Hippocampal formation (tissue), 2 donors: ENCODE measurements at places on chromosomes 1 and 21.

GRCh38 chr1:216612291-216612690, 110.9 kb downstream of the ESRRG start:
- DNase-seq = no peak

- DNase-seq = no peak
Measured at GRCh38 chr1:200336901-200337391, 72.9 kb downstream of the ZNF281 start.

DNA sequence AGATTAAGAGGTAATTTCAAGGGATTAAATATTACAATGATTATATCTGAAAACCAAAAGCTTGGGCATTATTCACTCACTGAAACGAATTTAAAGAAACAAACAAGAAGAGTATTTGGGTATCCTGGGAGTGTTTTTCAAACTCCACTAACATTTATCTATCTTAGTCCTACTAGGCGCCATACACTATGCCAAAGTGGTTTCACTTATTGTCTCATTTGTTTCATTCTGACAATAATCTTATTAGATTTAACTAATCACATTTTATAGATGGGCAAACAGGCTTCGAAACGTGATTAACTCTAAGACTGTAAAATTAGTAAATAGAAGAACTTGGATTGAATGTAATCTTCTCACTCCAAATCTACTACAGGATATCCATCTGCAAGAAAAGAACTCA, 25.4 kb downstream of the ASH1L start:
- DNase-seq = no peak

DNA sequence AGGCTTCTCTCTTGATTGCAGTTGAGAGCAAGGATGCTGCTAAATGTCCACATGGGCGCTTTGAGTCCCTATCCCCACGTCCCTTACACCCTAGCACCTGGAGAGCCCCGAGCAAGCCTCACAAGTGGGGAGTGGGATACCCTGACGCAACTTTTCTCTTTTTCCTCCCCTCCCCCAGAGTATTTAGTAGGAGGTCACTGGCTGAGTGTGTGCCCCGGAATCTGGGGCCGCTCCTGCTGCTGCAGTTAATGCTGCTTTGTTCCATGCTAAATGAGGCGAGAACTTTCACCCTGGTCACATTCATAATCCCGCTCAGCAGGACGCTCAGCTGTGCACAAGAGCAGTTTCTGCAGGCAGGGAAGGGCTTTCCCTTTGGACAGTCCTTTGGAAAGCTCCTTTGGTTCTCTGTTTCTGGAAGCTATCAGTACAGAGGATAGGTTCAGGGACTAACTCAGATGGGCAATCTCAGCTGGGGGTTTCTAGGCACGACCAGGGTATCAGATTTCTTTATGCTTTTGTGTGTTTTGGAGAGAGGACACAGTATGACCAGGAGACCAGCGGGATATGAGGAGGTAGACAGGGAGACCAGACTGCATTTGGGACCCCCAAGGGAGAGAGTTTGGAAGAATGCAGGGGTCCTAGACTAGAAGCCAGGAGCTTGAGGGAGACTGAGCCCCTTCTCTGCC, 75.9 kb downstream of the NOS1AP start:
- DNase-seq = peak; percentile 35

- DNase-seq = no peak
Measured at GRCh38 chr1:204046346-204046745, 26.6 kb upstream of the SOX13 start.

- DNase-seq = no peak
Measured at GRCh38 chr1:150121236-150121862, 28.4 kb upstream of the PLEKHO1 start.

DNA sequence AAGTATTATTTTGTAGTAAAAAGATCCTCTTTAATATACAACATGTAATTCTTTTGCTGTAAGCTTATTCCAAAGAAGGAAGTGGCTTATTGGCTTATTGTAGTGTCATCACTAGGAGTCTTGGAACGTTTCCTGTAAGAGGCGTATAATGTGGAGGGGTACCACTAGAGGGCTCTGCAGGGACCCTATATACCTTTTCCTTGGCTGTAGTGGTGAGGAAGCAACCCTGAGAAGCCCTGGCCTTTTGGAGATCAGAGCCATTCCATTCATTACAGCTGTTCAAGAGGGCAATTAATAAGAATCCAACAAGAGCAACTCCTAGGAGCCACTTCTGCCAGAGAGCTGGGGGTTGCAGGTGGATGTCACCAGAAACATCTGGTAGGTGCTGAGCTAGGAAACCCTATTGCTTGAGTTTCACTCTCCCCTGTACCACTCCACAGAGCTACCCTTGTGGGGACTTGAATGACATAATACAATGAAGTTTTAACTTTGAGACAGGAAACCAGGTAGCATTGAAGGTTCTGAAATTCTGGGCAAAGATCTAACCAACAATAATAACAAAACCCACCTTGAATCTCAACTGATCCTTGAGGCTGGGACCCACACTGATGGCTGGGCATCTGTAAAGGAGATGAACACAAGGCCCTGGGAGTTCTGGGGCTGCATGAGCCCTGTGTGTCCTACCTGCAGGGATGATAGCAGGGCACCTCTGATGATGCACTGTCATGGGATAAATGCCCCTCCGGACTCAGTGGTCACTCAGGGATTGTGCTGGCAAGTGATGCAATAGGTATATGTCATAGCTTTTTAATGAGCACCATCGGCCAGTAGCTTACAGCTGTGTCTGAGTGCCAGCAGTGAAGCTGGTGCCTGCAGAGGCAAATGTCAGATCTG, 160.2 kb upstream of the COA6 start:
- DNase-seq = peak; percentile 9

DNA sequence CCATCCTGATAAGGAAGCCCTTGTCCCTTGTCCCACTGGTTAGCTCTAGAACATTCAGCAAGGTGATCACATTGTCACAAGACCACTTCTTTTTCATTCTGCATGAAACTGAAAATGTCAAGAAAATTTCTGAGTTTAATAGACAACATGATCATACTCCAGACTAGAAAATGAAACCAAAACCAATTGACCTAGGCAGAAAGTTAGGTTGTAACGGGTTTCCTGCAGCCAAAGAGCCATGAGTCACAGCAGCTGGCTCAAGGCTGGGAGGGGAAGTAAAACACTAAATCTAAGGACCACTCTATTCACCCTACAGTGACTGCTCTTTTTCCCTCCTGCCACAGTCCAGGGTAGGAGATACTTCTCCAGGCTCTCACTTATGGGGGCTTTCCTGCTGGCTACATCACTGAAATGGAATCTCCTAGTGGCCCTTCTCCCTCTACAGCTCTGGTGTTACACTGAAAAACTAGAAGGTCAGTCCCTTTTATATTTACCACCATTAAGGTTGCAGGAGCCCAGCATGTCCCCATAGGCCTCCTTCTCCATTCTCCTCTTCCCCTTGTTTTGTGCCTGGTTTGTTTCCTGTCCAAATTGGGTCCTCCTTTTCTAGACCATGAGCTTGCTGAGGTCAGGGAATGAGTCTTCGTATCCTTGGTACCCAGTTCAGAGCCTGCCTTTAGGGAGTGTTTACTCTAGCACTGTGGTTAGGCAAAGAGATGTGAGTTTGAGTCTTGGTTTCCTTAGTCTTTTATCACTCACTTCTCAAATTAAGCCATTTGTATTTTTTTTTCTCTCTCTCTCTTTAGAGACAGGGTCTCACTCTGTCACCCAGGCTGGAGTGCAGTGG, 236.5 kb upstream of the JUN start:
- peak; percentile 4 for DNase-seq

DNA sequence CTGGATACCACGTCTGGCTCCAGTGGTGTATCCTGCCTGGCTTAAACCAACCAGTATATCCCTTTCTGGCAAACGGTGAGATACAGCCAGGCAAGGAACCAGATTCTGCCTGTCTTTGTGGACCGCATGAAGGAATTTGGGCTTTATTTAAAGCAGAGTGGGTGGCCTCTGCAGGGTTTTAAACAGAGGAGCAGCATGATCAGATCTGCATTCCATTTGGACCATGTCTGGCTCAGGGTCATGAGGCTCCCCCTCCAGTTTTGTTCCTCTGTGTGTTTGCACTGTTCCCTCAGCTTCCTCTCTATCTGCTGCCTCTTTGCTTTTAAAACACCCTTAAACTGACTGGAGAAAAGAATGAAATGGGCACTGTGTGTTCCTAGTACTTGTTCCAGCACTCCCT, 195.0 kb downstream of the GIPC2 start:
- no peak for DNase-seq

GRCh38 chr1:223519116-223519515, 125.9 kb downstream of the CCDC185 start:
- no peak for DNase-seq

GRCh38 chr1:96238426-96238825, 483.2 kb upstream of the PTBP2 start:
- DNase-seq = no peak

DNA sequence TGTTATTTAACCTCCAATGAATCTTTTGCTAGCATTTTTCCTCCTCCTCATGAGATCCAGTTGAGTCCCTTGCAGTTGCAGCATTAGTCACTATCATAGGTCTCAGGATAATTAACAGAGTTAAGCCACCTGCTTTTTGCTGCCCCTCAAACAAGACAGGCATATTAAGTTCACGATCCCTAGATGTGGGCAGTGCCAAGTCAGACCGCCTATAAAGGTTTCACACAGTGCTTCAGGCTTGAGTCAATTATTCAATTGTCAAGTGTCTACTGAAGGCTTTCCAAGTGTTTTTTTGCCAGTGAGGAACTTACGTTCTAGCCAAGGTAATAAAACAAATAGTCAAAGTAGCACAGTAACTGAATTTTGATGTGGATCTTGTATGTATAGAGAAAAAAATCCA, 175.0 kb downstream of the DAB1 start:
- no peak for DNase-seq
